A549 treated with CORT108297 at 1 μM for 4 hours (cell line): ENCODE measurements at places on chromosomes 7 and 10. TPM values are rescaled to one million over a fixed set of nuclear protein-coding genes. Genes with fewer than 3 reads are reported as not detected.

The ITGB8 gene
- total RNA-seq: 0.65 to 1.3 TPM (median 0.97 TPM) in 5 replicates

The LRRD1 gene
- total RNA-seq: not detected in 5 replicates

The TMEM236 gene
- total RNA-seq: 0.05 to 0.13 TPM (median 0.08 TPM) in 5 replicates

The ACTL6B gene
- total RNA-seq: not detected in 5 replicates

The OR2A42 gene
- total RNA-seq: not detected in 5 replicates

The FAM25A gene
- total RNA-seq: 0.56 TPM in 1 of 5 replicates, not detected in the others

The PALD1 gene
- 5.8 to 8.4 TPM (median 8.0 TPM) in 5 replicates for total RNA-seq

The SPOCK2 gene
- 0.18 to 0.47 TPM (median 0.37 TPM) in 5 replicates for total RNA-seq

The RET gene
- total RNA-seq: 0.50 to 0.98 TPM (median 0.67 TPM) in 5 replicates

The GAD2 gene
- total RNA-seq: not detected in 5 replicates

The MACC1 gene
- total RNA-seq: not detected in 5 replicates

The SDK1 gene
- total RNA-seq: 0.27 to 0.53 TPM (median 0.42 TPM) in 5 replicates

The LIPK gene
- total RNA-seq: not detected in 5 replicates

The PNLIPRP2 gene
- 0.11 TPM in 1 of 5 replicates, not detected in the others for total RNA-seq

The TSPAN33 gene
- total RNA-seq: 5.3 to 6.8 TPM (median 6.0 TPM) in 5 replicates

The TMEM168 gene
- 7.0 to 12.5 TPM (median 8.5 TPM) in 5 replicates for total RNA-seq

The MYH16 gene
- total RNA-seq: 0.46 to 0.65 TPM (median 0.58 TPM) in 5 replicates

The SORCS1 gene
- total RNA-seq: not detected in 5 replicates

The LRIT1 gene
- total RNA-seq: not detected in 5 replicates

The CDH23 gene
- 1.8 to 2.8 TPM (median 2.5 TPM) in 5 replicates for total RNA-seq

The PPP1R3A gene
- not detected in 5 replicates for total RNA-seq

The INHBA gene
- 0.42 to 1.3 TPM (median 0.74 TPM) in 5 replicates for total RNA-seq

The PON3 gene
- 31.2 to 39.6 TPM (median 33.8 TPM) in 5 replicates for total RNA-seq

The GCK gene
- not detected in 5 replicates for total RNA-seq

The TMEM178B gene
- 1.1 to 1.8 TPM (median 1.4 TPM) in 5 replicates for total RNA-seq

The KMT2C gene
- 6.3 to 8.3 TPM (median 7.5 TPM) in 5 replicates for total RNA-seq

The SPDYE2B gene
- total RNA-seq: not detected in 5 replicates

The SYNPO2L gene
- total RNA-seq: 0.01 to 0.03 TPM (median 0.03 TPM) in 3 of 5 replicates, not detected in the others

The CFAP69 gene
- total RNA-seq: 1.4 to 3.8 TPM (median 2.5 TPM) in 5 replicates

The SPDYE9 gene
- total RNA-seq: not detected in 5 replicates

The PNLIPRP3 gene
- 0.03 TPM in 1 of 5 replicates, not detected in the others for total RNA-seq

The OPN4 gene
- total RNA-seq: not detected in 5 replicates

The PCDH15 gene
- 0.06 TPM in 1 of 5 replicates, not detected in the others for total RNA-seq

The LGI1 gene
- not detected in 5 replicates for total RNA-seq

The RFC2 gene
- 54.7 to 68.9 TPM (median 57.7 TPM) in 5 replicates for total RNA-seq

The ERVW-1 gene
- total RNA-seq: 0.09 TPM in 1 of 5 replicates, not detected in the others

The SAMD8 gene
- 8.0 to 12.7 TPM (median 10.1 TPM) in 5 replicates for total RNA-seq

The NUPR2 gene
- total RNA-seq: not detected in 5 replicates

The GIMAP4 gene
- total RNA-seq: not detected in 5 replicates

The DENND2A gene
- 0.23 to 0.44 TPM (median 0.33 TPM) in 5 replicates for total RNA-seq

The VSTM4 gene
- total RNA-seq: 0.30 to 0.60 TPM (median 0.42 TPM) in 5 replicates

The CRYGN gene
- total RNA-seq: not detected in 5 replicates

The GTF2IRD2 gene
- 4.1 to 7.1 TPM (median 6.2 TPM) in 5 replicates for total RNA-seq

The ACBD7 gene
- total RNA-seq: 0.72 to 1.1 TPM (median 0.80 TPM) in 5 replicates
